Neural progenitor cell (in vitro differentiated cells): ENCODE measurements at places on chromosomes 12 and 14. TPM values are rescaled to one million over a fixed set of nuclear protein-coding genes. Genes with fewer than 3 reads are reported as not detected.

- no peak for DNase-seq
These were observed 22.3 kb downstream of the PPP1R13B start for GRCh38 chr14:103825101-103825500.

DNA sequence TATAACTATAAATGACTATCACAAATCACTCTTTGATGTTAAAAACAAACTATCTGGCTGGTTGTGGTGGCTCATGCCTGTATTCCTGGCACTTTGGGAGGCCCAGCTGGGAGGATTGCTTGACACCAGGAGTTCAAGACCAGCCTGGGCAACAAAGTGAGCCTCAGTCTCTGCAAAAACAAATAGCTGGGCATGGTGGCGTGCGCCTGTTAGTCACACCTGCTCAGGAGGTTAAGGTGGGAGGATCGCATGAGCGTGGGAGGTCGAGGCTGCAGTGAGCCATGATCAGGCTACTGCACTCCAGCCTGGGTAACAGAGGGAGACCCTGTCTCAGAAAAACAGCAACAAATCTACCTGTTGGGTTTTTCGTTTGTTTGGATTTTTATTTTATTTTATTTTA is 5.4 kb downstream of the TXNRD1 start:
- no peak for DNase-seq

GRCh38 chr14:24098229-24098926 is 4.3 kb downstream of the PCK2 start:
- no peak for DNase-seq

DNA sequence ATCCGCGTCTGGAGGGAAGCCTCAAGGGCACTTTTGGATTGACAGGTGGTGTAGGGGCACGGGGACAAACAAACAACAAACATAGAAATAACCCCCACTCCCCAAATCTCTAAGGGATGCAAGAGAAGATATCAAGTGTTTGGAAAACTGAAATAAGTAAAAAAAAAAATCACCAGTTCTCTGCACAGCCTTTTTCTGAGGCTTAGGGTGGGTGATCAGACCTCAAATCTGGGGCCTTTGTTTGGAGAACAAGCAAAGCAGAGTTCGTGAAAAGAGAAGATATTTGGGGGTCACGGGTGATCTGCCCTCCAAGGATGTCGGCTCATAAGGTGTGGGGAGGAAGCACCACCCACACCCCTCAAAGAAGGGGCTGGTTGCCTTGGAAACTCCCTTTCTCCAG is 10.7 kb downstream of the TBX5 start:
- no peak for DNase-seq

- DNase-seq = no peak
These were observed 8.1 kb downstream of the BCL7A start for GRCh38 chr12:122029620-122030423.

- DNase-seq = no peak
These were observed 35.0 kb upstream of the KCNA5 start for GRCh38 chr12:5008661-5009060.

DNA sequence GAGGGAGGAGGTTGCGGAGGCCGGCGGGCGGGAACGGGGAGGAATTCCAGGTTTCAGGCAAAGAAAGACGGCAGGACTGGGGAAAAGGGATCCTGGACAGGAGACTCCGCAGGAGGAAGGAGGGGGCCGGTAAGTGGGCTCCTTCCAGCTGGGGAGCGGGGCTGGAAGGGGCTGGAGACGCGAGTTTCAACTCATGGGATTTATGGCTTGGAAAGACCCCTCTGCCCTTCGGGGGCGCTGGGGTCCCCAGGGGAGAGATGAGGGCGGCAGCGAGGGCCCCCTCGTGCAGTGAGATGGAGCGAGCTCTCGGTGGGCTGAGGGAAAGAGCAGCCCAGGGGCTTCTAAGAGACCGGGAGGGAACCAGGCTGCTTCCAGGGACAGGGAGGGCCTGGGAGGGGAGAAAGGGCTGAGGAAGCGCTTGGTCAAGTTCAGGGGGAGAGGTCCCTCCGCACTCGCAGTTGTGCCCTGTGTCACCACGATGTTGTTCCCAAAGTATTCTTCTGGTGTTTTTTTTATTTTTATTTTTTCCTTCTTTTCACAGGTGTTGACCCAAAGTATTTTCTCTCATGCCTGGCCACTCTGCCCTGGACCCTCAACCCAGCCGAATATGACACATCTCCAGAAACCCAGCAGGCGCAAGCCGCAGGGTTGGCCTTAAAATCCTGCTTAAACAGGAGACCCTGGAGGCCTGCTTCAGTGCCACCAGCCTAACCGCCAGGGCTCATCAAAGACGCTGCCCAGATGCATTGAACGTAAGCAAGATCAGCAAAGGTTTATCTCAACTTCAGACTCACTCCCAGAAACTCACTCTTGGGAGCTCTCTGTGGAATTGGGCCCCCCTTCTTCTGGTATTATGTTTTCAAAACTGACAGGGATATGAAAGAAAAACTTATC is 16.1 kb downstream of the TNFAIP2 start:
- no peak for DNase-seq

GRCh38 chr12:44247588-44247987 is 411.7 kb downstream of the TMEM117 start:
- peak; percentile 23 for DNase-seq

GRCh38 chr14:65879248-65880009 is 466.9 kb downstream of the FUT8 start:
- DNase-seq = no peak

GRCh38 chr12:66603461-66603860 is 75.4 kb downstream of the GRIP1 start:
- DNase-seq = no peak

- DNase-seq = no peak
These were observed 33.5 kb downstream of the JDP2 start for GRCh38 chr14:75461303-75461702.

DNA sequence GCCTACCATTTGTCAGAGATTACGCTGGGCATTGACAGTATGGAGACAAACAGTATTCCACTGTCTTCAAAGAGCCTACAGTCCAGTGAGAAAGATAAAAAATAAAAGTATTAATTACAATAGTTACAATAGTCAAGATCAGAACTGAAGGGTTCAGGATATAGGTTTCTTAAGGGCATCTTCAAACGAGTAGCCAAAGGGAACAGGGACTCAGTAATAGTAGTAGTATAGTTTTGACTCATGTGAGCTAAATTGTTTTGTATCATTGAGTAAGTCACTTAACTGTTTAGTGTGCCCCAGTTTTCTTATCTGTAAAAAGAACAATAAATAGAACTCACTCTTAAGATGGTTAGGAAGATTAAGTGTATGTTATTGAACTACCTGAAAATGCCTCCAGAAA is 123.6 kb downstream of the METTL25 start:
- DNase-seq = no peak

DNA sequence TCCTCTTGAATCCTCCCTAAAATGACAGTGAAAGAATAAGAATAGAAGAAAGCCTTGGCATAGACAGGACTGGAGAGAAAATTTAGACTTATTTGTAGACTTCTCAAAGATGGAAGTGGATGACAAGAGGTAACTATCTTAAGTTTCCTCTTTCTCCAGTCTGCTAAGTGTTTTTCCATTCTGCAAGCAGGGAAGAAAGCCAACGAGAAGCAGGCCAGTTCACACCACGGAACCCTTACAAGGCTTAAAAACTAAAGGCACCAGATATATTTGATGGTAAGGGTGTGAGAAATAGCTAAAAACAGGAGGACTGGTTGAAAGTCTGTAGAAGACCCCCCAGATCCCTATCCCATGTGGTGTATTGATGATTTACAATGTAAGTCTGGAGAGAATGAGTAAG is 82.9 kb upstream of the GPHB5 start:
- DNase-seq = no peak

- no peak for DNase-seq
These were observed 95.8 kb downstream of the DICER1 start for GRCh38 chr14:95061317-95062093.

DNA sequence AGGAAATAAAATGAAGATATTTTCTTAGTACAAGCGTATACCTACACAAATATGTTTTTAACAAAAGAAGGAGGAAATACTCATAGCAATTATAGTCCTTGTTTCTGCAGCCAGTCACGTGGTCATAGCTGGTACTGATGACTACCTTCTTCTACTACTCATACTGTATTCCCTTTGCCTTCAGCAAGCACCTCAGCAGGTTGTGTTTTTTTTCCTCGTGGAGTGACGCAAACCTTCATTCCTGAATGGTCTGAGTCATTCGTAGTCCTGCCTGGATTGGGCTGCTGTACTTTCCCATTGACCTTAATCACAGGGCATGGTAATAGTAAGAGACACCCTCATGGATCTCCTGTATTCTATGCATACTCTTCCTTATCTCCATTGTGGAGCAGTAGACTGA is 25.7 kb upstream of the SLC16A7 start:
- no peak for DNase-seq

DNA sequence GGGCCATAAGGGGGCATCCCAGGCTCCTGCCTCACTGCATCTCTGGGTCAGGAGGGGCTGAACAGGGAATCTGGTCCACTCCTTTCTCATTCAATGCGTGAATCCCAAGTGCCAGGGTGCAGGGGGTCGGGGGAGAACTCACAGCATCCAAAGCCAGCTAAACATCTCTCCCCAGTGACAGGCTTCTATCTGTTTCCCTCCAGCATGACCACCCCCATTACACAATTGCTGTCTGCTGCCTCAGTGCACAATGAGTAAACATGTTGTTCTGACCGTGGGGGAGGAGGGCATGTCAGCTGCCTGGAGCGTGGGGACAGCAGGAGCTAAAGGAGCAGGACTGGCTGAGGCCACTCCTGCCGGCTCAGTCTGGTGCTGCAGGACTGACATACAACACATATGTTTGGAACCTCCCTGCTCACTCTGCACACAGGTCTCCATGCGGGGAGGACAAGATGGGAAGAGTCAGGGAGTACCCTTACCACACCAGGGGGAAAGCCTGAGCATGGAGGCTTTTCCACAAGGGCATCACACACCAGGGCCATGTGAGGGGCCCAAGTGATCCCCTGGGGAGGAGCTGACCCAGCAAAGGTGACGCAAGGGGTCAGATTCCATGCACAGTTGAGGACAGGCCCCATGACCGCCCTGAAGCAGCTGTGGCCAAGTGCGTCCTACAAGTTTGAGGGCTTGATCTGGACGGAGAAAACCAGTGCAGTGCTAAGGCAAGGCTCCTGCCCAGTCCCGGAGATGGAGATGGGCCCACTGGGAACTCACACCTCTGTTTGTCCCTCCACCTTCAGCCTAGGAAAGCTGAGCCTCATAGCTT is 1.4 kb downstream of the TNS2 start:
- DNase-seq = no peak

GRCh38 chr14:23627961-23628360 is 8.2 kb upstream of the DHRS2 start:
- DNase-seq = no peak

DNA sequence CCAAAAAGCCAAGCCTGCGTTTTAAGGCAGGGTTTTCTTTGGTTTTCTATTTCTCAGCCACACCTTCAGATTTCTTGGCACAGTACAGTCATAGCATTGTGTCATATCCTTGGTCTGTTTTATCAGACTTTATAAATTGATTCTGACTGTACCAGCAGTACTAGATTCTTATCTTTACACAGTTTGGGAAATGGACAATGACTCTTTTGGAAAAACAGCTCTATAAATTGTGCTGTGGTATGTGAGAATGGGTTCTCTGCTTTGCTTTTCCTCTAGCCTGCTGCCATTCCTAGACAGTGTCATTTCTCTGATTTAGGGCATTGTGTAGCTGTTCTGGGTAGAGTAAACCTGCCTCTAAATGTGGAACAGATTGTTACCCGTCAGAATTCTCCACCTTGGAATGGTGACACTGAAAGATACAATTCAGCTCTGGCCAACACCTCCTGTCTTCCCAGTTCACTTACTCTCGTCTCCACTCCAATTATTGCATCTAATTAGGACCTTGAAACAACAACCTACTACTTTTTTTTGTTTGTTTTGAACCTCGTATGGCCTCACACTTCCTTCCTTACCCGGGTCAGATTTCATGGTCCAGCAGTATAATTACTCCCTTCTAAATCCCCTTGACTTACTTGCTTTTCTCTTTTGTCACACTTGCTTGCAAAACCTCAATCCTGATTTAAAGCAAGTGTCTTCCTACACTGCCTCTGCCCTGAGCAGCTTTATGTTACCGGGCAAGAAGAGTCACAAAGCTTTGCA is 226.3 kb downstream of the ERC1 start:
- DNase-seq = peak; percentile 50

DNA sequence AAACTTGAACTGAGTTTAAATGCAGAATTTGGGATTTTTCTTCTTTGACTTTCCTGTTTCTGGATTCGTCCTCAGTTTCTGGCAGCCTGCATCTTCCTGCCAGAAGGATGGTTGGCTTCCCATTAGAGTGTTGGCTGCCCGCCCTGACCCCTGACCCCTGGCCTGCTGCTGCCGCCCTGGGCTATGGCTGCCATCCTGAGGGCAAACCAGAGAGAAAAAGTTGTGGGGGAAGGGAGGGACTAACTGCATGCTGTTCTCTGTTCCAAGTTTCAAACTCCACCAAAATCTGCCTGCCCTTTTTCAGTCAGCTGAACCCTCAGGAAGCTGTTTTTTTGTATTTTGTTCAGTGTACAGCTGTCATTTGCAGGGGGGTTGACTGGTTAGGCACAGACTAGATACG is 48.4 kb downstream of the FNTB start:
- no peak for DNase-seq

GRCh38 chr14:100988011-100988410 is 84.5 kb upstream of the RTL1 start:
- DNase-seq = no peak

GRCh38 chr12:99847936-99848335 is 136.8 kb downstream of the ANKS1B start:
- no peak for DNase-seq

- DNase-seq = no peak
These were observed 189.4 kb upstream of the FOXG1 start for GRCh38 chr14:28577187-28577586.

DNA sequence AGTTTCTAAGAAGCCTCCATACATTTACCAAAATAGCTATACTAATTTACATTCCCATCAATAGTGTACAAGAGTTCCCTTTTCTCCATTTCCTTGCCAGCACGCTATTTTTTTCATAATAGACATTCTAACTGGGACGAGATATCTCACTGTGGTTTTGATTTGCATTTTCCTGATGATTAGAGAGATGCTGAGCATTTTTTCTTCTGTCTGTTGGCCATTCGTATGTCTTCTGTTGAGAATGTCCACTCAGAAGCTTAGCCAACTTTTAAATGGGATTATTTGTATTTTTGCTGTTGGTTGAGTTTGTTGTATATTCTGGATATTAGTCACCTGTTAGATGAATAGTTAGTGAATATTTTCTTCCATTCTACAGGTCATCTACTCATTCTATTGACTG is 144.1 kb downstream of the PRKD1 start:
- DNase-seq = no peak

GRCh38 chr14:24774187-24774915 is 140.4 kb upstream of the GZMB start:
- DNase-seq = no peak

The MYF6 gene
- total RNA-seq = 0.43 and 0.97 TPM in 2 replicates

The FGF23 gene
- 0.58 and 0.90 TPM in 2 replicates for total RNA-seq

The FITM1 gene
- total RNA-seq = 0.77 and 1.2 TPM in 2 replicates

The CCDC197 gene
- total RNA-seq = not detected in 2 replicates

The OR4E2 gene
- not detected in 2 replicates for total RNA-seq

The TMEM229B gene
- total RNA-seq = 0.12 TPM in 1 of 2 replicates, not detected in the other

The RNASE7 gene
- total RNA-seq = not detected in 2 replicates
